HAP-1 (cell line): ENCODE measurements at places on chromosomes 13 and 19.

DNA sequence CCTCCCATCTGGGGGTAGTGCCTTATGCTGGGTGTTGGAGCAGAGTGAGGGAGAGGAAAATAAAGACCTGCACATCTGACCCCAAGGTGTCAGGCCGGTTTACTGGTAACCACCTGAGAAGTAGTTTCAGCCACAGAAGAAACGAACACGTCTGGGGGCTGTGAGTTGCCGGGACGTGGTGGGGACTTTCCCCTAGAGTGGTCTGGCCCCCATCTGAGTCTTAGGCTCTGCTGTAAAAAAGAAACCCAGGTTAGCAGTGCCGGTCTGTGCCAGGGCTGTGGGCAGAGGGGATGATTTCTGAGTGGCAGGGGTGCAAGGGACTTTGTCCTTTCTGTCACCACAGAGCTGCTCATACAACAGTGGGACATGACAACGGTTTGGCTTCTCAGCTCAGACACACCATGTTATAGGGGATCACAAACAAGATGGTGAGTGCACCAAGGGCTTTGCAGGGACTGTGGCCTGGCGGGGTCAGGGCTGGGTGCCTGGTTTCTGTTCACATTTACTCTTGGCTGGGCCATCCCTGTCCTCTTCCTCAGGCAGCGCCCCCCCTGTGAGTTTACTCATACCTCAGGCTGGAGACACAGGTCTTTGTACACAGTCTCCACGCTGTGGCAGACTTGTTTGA is 9.0 kb downstream of the GCDH start:
- DNase-seq, result no peak

DNA sequence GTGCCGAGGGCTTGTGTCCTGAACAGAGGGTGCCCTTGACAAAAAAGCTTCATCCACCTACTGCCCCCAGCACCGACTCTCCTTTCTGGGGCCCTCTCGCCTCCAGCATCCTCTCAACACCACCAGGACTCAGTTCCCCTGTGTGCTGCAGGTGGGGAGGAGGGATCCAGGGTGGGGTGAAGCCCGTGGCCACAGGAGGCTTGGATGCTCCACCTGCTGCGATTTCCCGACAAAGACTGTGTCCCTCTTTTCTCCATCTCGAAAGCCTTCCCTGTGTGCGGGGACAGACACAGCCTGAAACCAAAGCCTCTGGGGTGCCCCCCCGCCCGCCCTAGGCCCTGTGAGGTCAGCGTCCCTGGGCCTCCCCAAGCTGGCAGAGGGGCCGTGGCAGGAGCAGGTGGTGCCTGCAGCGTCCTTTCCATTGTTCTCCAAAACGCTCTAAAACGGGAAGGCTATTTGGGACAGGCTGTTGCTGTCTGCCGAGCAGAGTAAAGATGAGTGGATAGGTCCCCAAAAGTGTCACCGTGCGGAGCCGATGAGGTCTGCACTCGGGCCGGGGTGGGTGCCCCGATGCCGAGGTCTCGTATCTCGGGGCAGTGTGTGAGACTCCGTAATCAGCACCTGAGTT is 185.7 kb downstream of the PTPRS start:
- DNase-seq, result no peak

- DNase-seq, result no peak
These were observed 142.4 kb downstream of the MYCBP2 start for GRCh38 chr13:77184455-77184854.

- no peak for DNase-seq
These were observed 69.2 kb downstream of the DHRS12 start for GRCh38 chr13:51734786-51735185.

DNA sequence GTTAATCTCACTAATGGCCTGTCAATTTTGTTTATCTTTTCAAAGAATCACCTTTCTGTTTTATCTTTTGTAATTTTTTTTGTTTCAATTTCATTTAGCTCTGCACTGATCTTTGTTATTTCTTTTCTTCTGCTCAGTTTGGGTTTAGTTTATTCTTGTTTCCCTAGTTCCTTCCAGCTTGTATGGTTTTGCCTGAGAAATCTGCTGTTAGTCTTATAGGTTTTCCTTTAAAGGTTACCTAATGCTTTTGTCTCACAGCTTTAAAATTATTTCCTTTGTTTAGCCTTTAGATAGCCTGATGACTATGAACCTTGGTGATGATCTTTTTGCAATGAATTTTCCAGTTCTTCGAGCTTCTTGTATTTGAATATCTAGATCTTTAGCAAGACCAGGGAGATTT is 1869.8 kb upstream of the PCDH20 start:
- no peak for DNase-seq

- DNase-seq, result no peak
These were observed 1591.6 kb upstream of the MIR17HG start for GRCh38 chr13:89755729-89756492.

GRCh38 chr19:1237754-1238368 is at the start of gene CBARP:
CBARP (minus strand) TSS chr19:1238005; CDS start chr19:1236100, 1,905 bp downstream.
- peak; percentile 46 for DNase-seq

GRCh38 chr13:22073718-22074117 is 402.8 kb downstream of the FGF9 start:
- no peak for DNase-seq

DNA sequence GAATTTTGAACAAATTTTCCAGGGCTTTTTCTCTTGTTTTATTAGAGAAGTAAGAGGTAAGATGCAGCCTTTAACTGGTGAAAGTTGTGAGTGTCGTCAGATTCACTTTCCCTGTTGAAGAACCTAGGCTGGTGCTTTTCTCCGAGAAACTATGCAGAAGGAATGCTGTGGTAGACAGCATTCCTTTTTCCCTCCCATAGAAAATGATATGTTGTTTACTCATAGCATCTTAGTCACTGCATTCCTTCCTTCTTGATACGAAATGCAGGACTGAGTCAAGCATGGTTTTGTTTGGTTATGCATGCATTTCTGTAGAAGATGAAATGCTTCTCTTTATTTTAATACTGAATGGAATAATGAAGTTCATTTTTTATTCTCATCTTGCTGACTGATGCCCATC is 3.4 kb downstream of the ITGBL1 start:
- DNase-seq, result no peak

GRCh38 chr19:32224371-32225244 is 120.8 kb upstream of the ZNF507 start:
- peak; percentile 77 for DNase-seq

DNA sequence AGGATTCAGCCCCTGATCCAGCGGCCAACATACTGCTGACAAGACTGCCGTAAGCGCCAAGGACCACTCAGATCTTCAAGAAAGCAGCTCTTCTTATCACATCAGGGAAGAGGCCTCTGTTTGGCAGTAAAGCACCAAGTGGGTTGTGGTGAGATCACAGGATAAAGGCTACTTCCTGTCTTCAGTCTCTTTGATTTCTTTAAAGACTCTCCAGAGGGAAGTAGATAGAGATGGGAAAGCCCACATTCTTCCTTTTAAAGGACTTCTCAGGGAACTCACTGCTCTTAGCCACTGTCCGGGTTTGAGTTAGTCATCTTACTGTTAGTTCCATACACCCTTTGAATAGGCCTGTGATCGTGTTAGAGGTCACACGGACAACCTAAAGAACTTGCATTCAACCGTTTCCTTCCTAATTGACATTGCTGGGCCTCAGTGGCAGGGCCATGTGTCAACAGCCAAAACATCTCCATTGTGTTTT is 47.2 kb upstream of the POMP start:
- DNase-seq, result no peak

- no peak for DNase-seq
These were observed 47.8 kb upstream of the C1QTNF9 start for GRCh38 chr13:24261566-24261965.

DNA sequence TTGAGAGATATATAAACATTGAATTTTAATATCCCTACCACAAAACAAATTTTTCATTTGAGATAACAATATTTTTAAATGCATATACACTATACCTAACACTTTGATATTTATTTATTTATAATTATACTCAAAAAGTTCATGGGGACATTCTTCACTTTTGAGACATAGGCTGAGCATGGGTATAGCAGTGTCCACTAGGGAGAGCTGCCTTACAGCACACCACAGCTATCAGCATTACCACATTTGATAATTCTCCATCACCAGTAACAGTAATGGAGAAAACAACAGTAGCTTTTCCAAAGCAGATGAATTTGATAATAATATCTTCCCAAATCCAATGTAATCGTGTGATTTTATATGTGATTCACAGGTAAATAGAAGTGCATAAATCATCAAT is 626.1 kb downstream of the DACH1 start:
- DNase-seq, result peak; percentile 75

- DNase-seq, result no peak
These were observed 248.3 kb upstream of the SLITRK1 start for GRCh38 chr13:84130495-84131114.

GRCh38 chr13:37295573-37295972 is 190.1 kb upstream of the CSNK1A1L start:
- DNase-seq, result no peak

DNA sequence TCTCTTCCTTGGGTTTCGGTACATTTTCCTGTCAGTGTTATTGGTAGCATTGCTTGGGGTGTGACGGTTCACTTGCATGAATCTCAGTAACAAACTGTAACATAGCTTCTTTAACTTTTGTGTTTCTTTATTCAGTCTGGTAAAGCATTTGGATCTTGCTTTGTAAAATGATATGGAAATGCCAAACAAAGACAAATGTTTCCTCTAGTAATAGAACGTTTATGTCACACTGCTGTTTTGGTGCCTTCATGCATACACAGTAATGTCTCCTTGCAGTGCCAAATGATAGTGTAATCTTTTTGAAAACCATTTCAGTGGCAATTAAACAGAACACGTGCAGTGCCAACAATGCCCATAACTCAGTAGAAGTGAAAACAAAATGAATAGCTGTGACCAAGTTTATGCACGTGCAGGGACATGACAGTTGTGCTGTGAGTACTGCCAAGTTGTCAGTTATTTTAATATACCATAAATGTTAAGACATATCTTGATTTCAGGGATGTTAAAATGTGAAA is 110.8 kb downstream of the RXFP2 start:
- no peak for DNase-seq

GRCh38 chr19:4692251-4693077 is 22.3 kb upstream of the MYDGF start:
- DNase-seq, result no peak

- no peak for DNase-seq
These were observed 1294.1 kb downstream of the UQCRFS1 start for GRCh38 chr19:27918818-27919217.

DNA sequence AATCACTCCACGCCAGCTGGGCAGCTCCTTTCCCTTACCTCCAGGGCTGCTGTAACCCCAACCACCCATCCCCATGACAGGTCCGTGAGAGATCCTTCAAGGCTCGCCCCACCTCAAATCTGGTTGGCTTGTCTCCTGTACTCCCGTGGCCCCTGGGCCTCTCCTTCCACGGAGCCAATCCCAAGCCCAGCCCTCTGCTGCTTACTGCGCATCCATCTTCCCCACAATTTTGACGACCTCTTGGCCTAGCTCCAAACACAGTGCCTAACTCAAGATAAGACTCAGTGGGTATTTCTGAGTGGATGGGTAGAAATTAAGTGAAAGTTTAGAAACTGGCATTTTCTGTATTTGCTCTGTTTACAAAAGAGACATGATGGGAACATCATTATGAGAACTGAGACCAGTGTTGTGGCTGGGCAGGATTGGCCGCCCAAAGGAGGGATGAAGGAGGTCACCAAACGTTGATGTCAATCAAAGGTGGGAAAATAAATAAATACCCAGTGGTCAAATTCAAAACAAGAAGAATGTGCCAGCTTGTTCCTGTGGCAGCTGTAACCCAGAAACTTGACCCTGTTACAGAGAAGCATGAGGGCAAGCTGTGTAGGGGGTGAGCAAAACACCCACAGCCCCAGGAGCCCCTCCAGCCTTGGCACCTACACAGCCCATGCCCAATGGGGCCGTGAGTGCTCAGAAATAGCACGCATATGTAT is 162.2 kb downstream of the ABCC4 start:
- DNase-seq, result no peak

- DNase-seq, result no peak
These were observed 181.0 kb upstream of the GPR12 start for GRCh38 chr13:26941345-26942174.

DNA sequence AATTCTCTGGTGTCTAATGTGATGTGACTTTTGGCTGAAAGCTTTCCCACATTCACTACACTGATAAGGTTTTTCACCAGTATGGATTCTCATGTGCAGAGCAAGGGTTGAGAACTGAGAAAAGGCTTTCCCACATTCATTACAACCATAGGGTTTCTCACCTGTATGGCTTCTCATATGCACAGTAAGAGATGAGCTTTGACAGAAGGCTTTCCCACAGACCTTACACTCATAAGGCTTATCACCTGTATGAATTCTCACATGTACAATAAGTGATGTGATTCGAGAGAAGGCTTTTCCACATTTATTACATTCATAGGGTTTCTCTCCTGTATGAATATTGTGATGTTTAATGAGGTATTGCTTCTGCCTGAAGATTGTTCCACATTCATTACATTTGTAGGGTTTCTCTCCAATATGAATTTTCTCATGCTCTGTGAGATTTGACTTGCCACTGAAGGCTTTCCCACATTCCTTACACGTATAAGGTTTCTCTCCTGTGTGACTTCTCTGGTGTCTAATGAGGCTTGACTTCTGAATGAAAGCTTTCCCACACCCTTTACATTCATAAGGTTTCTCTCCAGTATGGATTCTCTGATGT is 14.0 kb downstream of the ZNF260 start:
- no peak for DNase-seq

GRCh38 chr19:3868770-3869456 is at the start of gene ZFR2:
ZFR2 (minus strand) TSS chr19:3869038; CDS start chr19:3869017, 21 bp downstream.
- DNase-seq, result peak; percentile 64

DNA sequence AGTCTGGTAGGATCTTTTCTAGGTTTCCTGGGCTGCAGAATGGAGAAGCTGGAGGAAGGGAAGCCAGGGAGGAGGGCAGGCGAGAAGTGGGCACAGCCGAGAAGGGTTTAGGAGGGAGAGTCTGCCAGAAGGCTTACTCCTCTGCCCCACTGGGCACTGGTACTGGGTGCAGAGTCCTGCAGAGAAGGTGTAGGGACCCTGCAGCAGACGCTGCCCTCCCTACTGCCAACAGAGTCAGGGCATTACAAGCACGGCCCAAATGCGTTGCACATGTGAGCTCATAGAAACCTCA is 726 bp upstream of the PEPD start:
- DNase-seq, result no peak

GRCh38 chr13:77397636-77398035 is 70.7 kb upstream of the MYCBP2 start:
- DNase-seq, result no peak

GRCh38 chr19:46925548-46925950 is 64.8 kb downstream of the ARHGAP35 start:
- DNase-seq, result no peak

DNA sequence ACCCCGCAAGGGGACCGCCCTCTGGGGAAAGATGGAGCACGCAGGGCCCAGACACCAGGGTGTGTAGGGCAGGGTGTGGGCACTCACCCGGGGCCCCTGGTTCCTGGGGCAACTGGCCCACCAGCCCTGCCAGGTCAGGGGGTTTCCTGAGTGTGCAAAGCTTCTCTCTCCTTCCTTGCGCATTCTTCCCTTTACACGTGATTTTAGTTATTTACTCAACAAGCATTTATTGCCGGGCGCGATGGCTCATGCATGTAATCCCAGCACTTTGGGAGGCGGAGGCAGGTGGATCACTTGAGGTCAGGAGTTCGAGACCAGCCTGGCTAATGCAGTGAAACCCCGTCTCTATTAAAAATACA is 20.4 kb downstream of the PRR36 start:
- DNase-seq, result no peak

- DNase-seq, result no peak
These were observed 297.1 kb downstream of the COG6 start for GRCh38 chr13:39952249-39953233.

GRCh38 chr19:4913996-4914735 is 4.9 kb downstream of the UHRF1 start:
- DNase-seq, result peak; percentile 30

GRCh38 chr19:46713781-46714443 is 3.0 kb downstream of the PRKD2 start:
- peak; percentile 78 for DNase-seq

- DNase-seq, result peak; percentile 20
These were observed 805.6 kb upstream of the ARGLU1 start for GRCh38 chr13:107373551-107373950.
